ENCODE measurements at places on chromosomes 2 and 18. TPM values are rescaled to one million over a fixed set of nuclear protein-coding genes. Genes with fewer than 3 reads are reported as not detected.

The SOWAHC gene
- total RNA-seq: 9.2 TPM

The LYPD6B gene
- total RNA-seq: not detected

The SERPINB10 gene
- not detected for total RNA-seq

The CIB4 gene
- not detected for total RNA-seq

The RNF125 gene
- 24.9 TPM for total RNA-seq
